ENCODE measurements at places on chromosomes 2 and 18. TPM values are rescaled to one million over a fixed set of nuclear protein-coding genes. Genes with fewer than 3 reads are reported as not detected.
A peak's percentile ranks its signal among the peaks of the same experiment; 100 is the strongest.

Gene COL4A3
- 0.73 TPM for total RNA-seq

- no peak for DNase-seq
These were observed 55.9 kb downstream of the ZRANB3 start for GRCh38 chr2:135475128-135475527.

Gene ANKRD30B
- total RNA-seq = 0.51 TPM

Gene TSPYL6
- not detected for total RNA-seq

GRCh38 chr18:74609535-74609934 is 11.9 kb downstream of the ZNF407 start:
- DNase-seq = peak; percentile 30

DNA sequence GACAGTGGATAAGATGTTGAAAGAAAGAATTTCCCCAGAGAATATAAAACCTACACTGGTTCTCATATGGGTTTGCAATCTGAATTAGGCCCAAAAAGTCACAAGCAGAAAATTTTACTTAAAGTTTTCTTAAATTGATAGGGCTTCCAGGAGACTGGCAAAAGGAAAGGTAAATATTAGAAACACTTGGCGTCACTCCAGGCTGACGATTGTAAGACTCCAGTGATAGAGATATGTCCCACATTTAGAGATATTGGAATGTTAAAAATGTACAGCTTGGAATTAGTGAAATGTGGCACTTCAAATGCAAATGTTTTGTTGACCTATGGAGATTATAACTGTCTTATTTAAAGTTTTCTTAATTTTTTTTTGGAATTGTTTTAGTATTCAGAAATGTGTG is 14.0 kb downstream of the YIPF4 start:
- peak; percentile 18 for DNase-seq

GRCh38 chr2:101832114-101832513 is 134.6 kb downstream of the MAP4K4 start:
- peak; percentile 46 for DNase-seq

DNA sequence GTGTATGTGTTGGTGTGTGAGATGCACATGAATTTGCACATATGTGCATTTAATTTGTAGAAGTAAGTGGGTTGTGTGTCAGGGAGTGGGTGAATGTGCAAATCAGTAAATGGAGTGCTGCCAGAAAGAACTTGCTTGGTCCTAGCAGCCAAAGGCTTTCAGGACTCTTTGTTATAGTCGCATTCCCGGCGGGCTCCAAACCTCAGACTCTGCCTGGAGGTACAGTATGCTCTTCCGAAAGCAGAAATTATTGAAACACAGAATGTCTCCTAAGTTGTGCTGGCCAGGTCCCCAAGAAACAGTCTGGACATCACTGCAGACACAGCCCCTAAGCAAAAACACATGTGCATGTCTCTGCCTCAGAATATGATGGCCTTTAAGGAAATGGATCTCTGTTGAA is 232.4 kb downstream of the INSIG2 start:
- DNase-seq = no peak

GRCh38 chr2:113872201-113872600 is 17.7 kb upstream of the ACTR3 start:
- no peak for DNase-seq

Gene TMSB10
- total RNA-seq = 5,246 TPM

DNA sequence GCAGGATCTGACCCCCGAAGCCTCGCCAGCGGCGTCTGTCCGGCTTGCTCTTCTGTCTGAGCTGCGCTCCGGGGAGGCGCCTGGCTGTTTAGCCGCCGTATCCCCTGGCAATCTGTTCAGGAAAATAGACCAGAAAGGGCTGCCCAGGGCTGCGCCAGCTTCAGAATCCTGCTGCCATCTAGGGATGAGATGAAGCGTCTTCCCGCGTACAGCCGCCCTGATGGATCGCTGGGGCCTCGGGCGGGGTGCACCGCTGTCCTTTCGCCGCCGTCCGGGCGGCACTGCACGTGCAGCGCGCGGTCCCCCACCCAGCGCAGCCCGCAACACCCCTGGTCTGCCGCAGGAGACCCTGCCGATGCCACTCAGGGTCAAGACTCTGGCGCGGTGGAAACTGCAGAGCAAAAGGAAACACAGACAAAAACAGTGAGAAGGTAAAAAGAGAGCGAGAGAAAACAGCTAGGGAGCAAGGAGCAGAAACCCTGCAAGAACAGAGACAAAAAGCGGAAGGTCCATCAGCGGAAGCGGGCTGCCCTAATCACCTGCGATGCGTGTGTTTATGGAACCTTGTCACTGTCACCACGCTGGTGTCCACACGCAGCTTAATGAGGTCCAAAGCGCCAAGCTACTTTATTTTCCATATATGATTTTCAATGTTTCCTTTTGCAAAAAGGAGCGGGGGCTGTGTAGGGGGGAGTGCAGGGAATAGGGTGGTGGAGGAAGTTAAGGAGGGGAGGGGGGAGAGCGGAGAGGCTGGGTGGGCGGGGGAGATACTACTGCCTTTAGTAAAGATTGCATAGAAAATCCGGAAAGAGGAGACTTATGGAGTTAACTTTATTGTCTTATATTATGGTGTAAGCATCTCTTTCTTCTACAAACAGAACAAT is 2113.3 kb upstream of the PIK3C3 start:
- DNase-seq = peak; percentile 35
